ENCODE measurements at places on chromosomes 4 and X.

GRCh38 chrX:103453655-103454054 lies 65.6 kb downstream of the RAB40A start:
- DNase-seq: no peak

GRCh38 chr4:121185960-121186359 lies 21.8 kb upstream of the TNIP3 start:
- no peak for DNase-seq

DNA sequence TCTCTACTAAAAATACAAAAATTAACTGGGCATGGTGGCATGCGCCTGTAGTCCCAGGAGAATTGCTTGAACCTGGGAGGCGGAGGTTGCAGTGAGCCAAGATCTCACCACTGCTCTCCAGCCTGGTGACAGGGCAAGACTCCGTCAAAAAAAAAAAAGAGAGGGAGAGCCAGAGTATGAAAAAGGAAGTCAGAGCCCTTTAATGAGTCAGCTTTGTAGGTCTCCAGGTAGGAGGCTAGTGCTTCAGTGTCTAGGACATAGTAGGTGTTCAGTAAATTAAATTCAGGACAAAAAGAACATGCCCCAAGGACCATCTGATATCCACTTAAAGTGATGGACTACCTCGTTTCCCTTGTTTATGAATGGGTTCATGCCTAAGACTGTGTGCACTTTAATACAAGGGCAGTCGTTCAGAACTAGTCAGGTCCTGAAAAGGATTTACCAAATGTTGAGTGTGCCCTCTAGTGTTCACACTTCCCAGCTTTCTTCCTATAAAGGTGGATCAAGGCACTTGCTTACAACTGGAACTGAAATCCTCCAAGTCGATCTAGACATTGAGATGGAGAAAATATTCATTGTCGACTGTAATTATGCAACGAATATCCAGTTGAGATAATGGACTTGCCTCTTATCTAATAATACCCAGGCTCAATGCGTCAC lies 29.0 kb downstream of the F9 start:
- DNase-seq: no peak

GRCh38 chrX:7546551-7547080 lies 296.4 kb upstream of the VCX start:
- no peak for DNase-seq

GRCh38 chr4:155889031-155889793 lies 14.3 kb upstream of the TDO2 start:
- DNase-seq: no peak

GRCh38 chr4:2714918-2715317 lies 41.2 kb downstream of the TNIP2 start:
- no peak for DNase-seq

- no peak for DNase-seq
Observed at GRCh38 chrX:71941145-71941544, 30.5 kb downstream of the NHSL2 start.
